ENCODE measurements at places on chromosomes 12 and 14.
A peak's percentile ranks its signal among the peaks of the same experiment; 100 is the strongest.

DNA sequence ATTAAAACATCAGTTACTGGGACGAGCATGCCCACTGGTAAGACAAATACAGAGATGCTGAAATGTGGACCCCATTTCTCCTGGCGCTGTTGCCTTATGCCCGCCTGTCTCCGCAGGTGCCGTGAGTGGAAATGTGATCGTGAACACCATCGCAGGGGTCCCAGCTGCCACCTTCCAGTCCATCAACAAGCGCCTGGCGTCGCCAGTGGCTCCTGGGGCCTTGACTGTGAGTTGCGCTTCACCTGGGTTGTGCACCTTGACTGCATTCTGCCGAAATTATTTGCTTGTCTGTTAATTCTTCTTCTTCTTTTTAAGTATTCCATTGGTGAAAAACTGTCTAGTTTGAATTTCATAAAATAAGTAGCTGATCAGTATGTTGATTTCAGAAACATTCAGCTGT, 89.1 kb downstream of the DDX51 start:
- no peak for DNase-seq

GRCh38 chr14:48665077-48665784, 920.9 kb downstream of the RPS29 start:
- DNase-seq, result no peak

DNA sequence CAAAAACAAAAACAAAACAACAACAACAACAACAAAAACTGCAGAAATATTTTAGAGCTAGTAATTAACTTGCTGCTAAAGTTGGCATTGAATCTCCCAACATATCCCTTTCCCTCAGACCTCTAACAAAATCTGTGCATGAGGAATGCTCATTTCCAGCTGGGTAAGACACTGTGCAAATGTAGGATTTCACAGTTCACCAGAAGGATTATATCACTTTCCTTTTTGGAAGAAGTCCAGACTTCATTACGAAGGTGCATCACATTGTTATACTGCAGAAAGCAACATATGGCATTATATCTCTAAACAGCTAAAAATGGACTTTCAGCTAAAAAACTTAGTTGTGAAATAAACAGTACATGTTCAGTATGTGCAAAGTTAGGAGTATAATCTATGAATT, 341.8 kb downstream of the FSCB start:
- DNase-seq, result no peak

DNA sequence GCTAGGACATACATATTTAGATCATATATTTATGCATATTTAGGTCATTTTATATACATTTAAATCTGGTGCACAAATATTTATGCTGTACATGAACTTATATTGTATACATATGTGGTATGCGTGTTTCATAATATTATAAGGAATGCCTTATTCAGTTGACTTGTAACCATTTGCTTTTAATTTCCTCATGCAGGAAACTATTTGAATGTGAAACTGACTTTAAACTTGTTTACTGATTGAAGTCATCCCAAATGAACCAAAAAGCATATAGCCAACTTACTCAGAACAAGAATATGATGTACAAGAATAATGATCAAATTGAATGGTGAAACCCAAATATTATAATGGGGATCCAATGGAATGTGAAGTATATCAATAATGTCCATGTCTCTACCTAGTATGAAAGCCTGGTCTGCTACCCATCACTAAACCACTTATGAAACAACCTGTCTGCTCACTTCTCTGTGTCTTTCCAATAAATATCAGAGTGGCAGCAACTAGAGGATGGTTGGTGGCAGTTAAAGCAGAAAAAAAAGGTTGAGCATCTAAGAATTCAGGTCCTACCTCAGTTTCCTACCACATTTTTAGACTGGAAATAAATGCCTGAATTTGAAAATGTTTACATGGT, 38.3 kb downstream of the RPS6KA5 start:
- no peak for DNase-seq

- DNase-seq, result no peak
These were observed 57.1 kb downstream of the CCNK start for GRCh38 chr14:99538275-99538674.

DNA sequence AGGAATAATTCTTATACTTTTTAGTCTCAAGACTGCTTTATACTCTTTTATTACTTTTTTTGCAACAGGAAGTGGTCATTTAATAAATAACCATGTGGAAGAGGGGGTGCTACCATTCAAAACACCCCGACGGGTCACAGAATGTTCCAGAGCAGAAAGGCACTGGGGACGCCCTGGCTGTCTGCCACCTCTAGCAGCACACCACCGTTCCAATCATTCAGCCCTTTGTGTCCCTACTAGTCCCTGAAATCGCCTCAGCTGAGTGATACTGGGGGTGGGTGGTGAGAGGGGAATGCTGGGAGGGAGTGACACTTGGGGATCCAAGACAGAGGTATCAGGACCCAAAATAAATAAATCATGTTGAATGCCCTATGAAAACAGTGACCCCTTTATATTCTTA, 52.4 kb downstream of the MON2 start:
- DNase-seq, result no peak

GRCh38 chr12:10170216-10170615, 1.7 kb downstream of the OLR1 start:
- DNase-seq, result no peak

DNA sequence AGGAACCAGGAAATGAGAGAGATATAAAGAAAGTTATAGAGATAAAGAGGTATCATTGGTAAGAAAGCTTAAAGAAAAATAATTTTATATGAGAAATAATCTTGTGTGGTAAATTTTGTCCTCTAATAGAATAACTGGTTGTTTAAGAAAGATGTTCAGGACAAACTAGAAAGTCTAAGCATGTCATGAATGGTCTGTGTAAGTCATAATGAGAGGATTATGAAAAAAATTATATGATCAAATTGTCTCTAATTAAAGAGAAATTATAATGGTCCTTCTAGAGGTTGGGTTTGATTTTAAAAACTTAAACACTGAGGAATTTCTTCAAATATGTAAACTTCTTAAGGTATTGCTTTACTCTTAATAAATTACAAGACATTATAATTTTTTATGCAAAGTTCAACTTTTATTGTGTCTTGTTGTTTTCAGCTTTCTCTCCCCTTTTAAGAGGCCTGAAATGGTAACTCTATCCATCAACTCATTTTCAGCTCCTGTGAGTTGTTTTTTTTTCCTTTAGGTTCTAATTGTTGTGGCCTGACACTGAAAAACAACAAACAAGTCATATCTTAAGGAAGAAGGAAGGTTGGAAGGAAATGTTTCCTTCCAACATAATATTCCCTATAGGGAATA, 88.2 kb upstream of the CNOT2 start:
- no peak for DNase-seq

DNA sequence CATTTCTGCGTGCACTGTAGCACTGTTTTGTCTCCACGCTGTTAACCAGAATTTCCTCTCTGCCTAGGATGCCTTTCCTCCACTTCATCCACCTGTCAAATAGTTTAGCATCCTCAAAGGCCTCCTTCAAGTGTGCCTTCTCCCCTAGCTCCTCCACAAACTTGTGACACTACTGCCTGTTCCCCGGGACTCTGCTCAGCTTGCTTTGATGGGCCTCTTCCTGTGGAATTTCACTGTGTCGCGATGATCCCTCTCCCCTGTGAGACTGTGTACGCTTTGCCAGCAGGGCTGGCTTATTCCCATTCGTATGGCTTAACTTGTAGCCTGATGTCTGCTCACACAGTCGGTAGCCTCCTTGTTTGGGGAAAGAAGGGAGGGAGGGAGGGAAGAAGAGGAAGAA, 426.8 kb downstream of the VRK1 start:
- no peak for DNase-seq

GRCh38 chr12:106753526-106753925, 21.0 kb upstream of the RIC8B start:
- DNase-seq, result no peak

GRCh38 chr12:47949441-47950341, 13.7 kb upstream of the TMEM106C start:
- no peak for DNase-seq

DNA sequence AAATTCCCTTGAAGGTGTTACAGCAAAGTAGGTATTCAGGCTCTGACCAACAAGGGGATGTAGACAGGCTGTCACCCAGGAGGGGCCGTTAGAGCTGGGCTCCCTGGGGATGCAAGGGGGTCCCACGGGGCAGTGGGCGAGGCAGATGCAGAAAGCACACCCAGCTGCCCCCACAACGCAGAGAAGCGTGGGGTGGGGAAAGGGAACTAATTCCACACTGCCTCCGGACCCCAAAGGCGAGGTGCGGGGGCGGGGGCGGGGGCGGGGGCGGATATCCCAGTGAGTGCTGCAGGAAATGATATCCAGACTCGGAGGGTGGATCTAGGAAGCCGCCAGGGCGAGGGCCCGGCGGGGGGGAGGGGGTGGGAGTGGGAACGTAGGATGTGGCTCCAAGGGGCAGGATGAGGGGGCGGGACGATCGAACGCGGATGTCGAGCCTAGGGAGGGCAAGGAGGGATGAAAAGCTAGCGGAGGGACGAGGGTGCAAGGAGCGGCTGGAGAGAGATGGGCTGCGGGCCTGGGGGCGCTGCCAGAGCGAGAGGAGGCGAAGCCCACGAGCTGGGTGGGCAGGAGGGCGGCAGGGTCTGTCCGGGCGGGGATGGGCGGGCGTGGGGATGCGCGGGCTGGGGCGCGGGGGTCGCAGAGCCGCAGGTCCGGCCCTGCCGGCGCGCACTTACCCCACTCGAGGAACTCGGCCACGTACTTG, 874 bp downstream of the CDC42BPB start:
- no peak for DNase-seq

DNA sequence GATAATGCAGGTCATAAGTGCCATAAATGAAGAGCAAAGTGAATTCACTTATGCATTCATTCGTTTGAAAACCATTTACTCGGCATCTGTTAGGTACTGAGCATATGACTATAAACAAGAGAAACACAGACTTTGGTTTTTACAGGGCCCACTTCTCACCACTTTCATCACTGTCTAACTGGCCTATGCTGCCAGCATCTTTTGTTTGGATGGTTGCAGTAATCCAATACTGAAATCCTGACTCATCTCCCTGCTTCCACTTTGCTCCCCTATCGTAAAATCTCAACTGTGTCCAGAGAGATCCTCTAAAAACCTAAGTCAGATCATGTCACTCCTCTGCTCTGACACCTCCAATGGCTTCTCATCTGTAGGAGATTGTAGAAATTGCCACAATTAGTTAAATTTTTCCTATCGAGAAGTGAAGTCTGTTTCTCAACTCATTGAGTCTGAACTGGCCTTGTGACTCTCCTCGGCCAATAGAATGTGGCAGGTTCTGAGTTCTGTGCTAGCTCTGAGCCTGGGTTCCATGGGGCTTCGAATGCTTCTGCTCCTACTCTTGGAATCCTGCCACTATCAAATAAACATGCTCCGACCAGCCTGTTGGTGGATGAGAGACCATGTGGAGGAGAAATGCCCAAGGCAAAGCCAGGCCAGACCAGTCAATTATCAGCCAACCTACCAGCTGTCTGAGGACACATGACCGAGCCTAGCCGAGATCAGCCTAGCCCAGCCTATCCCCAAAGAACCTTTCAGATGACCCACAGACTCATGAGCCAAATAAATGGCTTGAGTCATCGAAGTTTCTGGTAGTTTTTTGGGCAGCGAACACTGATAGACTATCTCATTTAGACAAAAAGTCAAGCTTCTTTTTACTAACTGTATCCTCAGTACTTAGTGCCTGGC, 2.2 kb upstream of the BATF start:
- DNase-seq, result no peak

DNA sequence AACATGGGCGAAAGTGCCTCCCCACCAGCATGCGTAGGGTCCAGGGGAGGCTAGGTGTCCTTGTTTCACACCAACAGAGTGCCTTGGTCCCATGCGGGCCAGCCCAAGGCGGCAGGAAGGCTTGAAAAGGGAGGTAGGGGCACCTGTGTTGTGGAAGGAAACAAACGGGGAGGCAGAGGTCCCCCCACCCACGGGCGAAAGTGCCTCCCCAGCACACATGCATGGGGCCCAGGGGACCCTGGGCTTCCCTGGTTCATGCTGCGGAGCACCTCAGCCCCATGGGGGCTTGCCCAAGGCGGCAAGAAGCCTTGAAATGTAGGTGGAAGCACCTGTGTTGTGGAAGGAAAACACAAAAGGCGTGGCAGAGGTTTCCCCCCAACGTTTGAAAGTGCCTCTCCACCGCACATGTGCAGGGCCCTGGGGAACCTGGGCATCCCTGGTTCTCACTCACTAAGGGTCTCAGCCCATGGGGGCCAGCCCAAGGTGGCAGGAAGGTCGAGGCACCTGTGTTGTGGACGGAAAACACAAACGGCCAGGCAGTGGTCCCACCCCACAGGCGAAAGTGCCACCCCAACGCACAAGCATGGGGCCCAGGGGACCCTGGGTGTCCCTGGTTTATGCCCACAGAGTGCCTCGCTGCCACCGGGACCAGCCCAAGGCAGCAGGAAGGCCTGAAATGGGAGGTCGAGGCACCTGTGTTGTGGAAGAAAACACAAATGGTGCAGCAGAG, 374.7 kb downstream of the ALG10 start:
- DNase-seq, result peak; percentile 1

- DNase-seq, result no peak
These were observed 451.6 kb downstream of the RGS6 start for GRCh38 chr14:72383865-72384264.

- no peak for DNase-seq
These were observed 2.8 kb downstream of the TCP11L2 start for GRCh38 chr12:106305376-106305775.

- DNase-seq, result no peak
These were observed 333 bp upstream of the KCNA1 start for GRCh38 chr12:4909410-4909733.

GRCh38 chr12:15627995-15628945, 160.9 kb downstream of the EPS8 start:
- no peak for DNase-seq

- DNase-seq, result no peak
These were observed 27.2 kb upstream of the NINJ2 start for GRCh38 chr12:690466-690865.

DNA sequence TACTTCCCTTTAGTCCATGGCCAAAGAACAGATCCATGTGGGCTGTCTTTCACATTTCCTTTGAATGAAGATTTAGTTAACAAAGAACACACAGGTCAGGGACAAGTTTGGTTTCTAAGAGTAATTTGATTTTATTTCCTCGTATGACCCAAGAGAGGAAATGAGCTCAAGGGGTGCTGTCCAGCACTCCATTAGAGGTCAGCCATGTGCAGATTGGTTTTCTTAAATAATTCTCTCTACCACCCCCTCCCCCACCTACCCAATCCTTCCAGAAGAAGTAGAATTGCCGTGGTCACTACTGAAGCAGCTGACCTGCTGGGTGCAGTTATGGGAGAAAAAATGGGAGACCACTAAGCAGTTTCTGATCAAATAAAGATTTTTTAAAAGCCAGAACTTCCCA, 13.9 kb upstream of the OAS1 start:
- no peak for DNase-seq

- no peak for DNase-seq
These were observed 117.5 kb downstream of the VRK1 start for GRCh38 chr14:96914571-96915128.

Measured in T-helper 1 cell (primary cell).